ENCODE measurements at places on chromosomes 1 and 21.

- DNase-seq, result no peak
These were observed 182.2 kb upstream of the DUSP10 start for GRCh38 chr1:221923929-221924598.

DNA sequence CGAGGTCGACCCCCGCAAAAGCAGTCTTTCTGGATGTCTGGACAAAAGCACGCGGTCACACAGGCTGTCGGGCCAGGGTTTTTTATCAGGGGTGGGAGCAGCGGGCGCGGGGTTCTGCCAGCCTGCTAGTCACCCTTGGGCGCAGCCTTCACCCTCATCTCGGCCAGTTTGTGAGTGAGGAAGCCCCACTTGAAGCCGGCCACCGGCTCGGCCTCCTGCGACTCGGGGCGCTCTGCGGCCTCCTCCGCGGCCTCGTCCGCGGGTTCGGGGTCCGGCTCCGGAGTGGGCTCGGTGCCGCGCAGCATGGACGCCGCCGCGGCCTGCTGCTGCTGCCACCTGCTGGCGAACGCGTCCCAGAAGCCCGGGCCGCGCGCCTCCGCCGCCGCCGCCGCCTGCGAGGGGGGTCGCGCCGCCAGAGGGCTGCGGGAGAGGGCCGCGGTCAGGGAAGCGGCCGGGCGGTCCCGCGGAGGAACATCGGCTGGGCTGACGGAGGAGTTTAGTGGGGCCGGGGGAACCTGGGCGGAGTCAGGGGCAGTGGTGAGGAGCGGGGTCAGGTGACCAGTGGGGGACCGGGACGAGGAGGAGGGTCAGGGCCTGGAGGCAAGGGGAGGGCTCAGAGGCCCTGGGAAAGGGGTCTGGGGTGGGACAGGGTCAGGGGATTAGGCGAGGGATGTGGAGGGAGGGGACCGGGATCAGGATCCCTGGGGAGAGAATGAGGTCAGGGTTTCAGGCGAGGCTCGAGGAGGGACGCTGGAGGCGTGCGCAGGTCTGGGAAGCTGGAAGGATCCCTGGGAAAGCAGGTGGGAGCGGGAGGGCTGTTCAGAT, 4.5 kb downstream of the C1orf232 start:
- no peak for DNase-seq

- no peak for DNase-seq
These were observed 100.8 kb upstream of the C1orf174 start for GRCh38 chr1:4000811-4001251.

GRCh38 chr1:84107955-84108354, 36.1 kb upstream of the PRKACB start:
- DNase-seq, result no peak

- no peak for DNase-seq
These were observed 39.8 kb upstream of the CD34 start for GRCh38 chr1:207950750-207951149.

DNA sequence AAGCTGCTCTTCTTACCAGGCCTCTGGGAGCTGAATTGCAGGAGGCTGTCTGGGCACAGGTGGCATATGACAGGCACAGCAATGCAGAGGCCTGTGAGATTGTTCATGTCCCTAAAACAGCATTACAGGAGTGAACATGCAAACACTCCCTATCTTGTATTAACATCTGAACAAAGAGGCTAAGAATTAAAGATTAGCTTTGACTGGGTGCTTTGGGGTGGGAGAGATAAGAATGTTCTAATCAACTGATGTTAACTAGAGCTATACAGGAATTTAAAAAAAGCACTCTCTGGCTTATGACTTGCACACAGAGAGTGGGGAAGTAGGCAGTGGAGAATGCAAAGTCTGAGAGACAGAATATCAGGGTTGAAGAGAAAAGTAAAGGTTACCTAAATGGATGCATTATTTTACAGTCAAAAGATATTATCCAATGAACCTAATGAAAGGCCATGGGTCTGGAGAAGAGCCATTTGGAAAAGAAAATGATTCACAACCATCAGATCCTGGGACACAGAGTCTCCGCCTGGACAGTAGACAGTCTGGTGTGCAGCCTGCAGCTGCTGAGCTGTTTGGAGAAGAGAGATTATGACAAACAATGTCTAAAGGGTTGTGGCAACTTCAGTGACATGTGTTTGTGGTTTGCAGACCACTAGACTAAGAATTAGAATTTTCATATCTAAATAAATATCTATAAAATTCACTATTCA, 20.2 kb downstream of the DPT start:
- DNase-seq, result no peak

DNA sequence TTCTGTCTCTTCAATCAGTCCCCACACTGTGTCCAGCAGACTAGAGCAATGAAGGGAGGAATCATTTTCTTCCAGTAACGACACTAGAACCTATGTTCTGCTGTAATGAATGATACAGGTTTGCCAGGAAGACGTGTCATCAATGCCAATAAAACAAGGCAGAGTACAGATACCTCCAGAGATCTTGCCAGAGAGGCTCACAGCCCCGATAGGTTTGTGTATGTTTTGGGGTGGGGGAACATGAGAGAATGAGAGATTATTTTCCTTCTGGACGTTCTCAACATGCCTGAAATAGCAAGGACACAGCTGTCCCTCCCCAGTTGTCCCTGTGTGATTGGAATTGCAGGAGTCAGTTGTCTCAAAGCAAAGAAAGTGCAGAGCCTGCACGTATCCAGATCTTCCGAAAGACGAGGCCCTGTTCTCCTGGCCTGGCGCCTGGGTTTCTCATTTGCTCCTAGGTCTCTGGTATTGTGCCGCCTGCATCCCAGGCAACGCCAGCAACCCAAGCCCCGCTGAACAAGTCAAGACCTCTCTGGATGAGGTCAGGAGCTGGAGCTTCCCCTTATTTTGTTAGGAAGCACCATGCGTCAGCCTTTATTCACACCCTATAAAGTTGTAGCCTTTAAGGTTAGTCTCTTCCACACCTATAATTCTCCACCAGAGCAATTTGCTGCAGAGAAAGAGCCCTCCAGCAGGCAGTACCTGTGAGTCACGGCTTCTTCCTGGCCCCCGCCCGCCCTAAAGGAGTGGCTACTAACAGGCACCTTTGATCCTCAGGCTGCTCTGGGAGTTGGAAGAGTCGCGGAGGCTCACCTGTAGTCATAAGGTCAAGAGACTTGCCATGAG, 130.5 kb downstream of the TOMM20 start:
- DNase-seq, result no peak

All from activated naive CD4-positive, alpha-beta T cell (primary cell).